ENCODE measurements at places on chromosomes 16 and 17. TPM values are rescaled to one million over a fixed set of nuclear protein-coding genes. Genes with fewer than 3 reads are reported as not detected.

- no peak for DNase-seq
These were observed 1.4 kb upstream of the CBX2 start for GRCh38 chr17:79776376-79777119.

DNA sequence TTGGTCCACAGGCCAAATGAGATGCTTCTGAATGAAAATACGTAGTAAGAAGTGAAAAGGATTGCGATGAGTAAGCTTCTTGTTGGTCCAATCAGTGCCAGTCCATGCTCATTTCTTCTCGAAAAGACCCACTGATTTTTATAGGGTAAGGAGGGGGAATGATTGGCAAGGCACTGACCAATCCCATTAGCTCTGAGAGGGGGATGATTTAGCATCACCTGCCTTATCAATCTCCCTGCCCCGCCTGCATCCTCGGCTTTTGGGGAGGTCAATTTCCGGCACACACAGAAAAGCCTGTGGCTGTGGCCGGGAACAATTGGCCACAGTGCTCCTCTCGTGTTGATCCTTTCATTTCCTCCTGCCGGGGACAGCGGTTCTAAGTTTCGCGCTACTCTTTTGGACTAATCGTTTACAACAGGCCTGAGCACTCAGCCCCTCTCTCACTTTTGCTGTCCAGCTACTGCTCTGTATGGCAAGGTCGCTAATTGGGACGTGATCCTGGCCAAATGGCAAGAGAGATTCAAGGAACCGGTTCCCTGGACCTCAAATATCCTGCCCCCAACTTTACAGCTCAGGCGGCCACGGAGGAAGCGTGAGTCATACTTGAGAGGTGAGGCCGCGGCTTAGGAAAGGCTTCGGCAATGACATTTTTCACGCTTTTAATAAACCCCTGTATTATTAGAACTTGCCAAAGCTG lies 43.1 kb downstream of the TBX4 start:
- DNase-seq: no peak

DNA sequence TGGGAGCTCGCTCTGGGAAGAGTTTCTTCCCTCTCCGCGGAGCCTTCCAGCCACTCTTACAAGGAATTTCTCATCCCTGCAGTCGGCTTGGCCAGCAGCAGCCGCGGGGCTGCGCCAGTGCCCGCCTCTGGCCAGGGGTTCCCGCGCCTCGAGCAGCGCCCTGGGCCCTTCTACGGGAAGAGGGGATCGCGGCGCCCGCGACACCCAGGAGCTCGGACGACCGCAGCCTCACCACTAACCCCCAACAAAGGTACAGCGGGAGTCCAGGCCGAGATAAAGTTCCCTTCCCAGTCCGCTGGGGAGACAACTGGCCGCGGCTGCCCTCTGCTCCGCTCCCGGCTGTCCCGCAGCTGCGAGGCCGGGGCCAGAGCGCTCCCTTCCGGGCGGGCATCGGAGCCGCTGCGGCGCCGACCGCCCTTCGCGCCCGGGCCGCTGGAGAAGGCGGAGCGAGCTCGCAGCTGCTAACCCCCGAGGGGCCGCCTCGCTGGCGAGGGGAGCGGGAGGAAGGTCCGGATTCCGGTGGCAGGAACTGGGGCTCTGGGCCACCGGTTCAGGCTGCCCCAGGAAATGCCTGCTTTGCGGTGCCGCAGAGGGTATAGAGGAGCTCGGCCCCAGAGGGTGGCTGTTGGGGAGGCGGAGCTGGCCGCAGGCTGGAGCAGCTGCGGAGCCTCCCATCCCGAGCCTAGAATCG lies 3.6 kb upstream of the HS3ST3B1 start:
- no peak for DNase-seq

The PRAC2 gene
- not detected for total RNA-seq
